NCI-H226 (cell line): ENCODE measurements at places on chromosomes 6 and 20.

DNA sequence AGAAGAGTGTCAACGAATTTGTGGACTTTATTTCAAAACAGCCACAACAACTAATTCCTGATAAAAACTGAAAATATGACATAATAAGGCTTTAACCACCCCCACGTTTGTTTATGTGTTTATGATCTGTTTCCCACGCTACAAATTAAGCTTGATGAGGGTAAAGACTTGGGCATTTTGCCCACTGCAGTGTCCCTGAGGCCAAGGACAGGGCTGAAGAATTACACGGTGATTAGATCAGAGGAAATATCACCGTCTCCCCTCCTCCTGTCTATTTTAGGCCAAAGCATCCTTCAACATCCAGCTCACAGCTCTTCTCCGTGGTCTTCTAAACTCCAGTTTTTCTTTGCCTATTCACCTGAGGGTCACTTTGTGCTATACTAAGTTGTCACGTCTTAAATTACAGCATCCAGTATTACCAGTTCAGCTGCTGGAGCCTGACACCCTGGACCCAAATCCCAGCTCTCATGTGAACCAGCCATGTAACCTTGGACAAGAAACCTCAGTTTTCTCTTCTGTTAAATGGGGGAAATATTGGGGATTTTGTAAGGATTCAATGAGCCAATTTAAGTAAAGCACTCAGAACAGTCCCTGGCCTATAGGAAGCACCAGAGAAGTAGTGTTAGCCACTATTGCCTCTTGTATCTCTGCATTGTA, 15.2 kb upstream of the ARFGEF2 start:
- DNase-seq, result no peak

GRCh38 chr6:163543321-163543720, 128.8 kb downstream of the QKI start:
- no peak for DNase-seq

DNA sequence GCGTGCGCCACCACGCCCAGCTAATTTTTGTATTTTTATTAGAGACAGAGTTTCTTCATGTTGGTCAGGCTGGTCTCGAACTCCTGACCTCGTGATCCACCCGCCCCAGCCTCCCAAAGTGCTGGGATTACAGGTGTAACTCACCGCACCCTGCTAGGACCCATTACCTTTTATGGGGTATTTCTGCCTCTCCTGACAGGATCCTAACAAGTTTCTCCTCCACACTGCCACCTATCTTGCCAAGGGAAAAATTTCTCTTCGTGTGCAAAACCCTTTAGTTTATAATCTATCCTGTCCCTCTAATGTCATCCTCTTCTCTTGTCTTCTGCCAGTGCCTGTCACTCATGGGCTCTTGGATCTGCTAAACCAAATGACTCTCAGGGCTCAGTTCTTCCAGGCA, 1.9 kb downstream of the STMND1 start:
- DNase-seq, result no peak

- DNase-seq, result no peak
Observed at GRCh38 chr6:37646986-37647764, 50.5 kb downstream of the MDGA1 start.

DNA sequence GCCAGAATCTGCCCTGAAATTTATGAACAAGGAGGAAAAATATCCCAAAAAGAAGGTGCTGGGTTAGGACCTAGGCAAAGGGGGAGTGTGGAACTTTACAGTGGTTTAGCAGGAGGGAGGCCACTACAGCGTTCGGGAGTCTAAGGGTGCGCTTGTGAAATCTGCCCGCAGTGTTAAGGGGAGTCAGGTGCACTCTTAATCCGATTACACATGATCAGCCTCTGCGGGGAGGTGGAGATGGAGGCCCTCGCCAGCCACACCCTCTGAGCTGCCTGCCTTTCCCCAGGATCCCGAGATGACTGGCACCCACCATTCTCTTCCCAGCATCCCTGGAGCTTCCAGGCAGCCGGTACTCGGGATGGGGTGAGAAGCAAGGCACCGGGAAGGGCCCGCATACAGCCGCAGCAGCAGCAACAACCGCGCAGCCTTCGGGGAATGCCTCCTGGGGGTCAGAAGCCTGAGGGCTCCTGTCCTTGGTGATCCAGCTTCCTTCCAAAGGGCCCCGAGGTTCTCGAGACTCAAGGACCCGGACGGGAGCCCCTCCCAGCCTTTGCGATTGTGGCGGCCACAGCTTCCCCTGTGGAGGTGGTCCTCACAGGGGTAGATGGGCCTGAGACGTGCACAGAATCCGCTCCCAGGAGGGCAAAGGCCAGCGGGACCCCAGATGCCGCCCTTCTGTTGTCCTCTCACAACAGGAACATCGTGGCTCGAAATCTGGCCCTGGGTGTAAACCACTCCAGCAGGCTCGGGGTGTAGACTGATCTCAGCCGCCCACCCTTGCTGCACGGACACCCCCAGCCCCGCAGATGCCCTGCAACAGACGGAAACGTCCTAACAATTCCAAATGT, 57.3 kb upstream of the CST7 start:
- no peak for DNase-seq

DNA sequence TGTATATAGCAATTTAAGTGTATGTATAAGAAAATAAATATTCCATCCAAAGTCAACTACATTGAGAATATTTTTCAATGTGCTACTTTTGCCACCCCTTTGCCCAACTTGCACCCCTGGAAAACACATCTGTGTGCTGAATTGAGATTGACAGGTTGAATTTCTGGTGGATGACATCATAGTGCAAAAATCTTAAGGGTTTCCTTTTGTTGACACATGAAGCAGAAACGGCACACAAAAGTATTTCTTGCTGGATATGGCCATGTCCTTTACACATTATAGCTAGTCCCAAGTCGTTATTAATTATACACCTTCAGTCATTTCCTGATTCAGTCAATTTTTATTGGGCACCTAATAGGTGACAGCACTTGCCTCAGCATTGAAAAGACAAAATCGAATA, 188.7 kb upstream of the FBXL4 start:
- DNase-seq, result no peak

DNA sequence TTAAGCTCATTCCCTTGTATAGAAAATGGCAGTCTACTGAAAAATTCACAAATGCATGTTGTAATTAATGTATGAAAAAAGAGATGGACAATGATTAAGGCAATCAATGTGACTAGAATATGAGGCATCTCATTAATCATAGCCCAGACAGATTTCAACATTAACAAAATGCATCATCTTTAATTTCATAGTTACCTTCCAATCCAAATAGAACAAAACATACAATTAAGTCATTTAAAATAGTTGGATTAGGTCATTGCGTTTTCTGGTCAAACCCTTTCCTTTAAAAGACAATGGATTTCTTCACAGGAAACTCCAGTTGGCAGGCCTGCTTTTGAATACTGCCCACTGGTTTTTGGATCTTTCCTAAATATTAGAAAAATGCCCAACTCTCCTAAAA, 203.9 kb downstream of the HAO1 start:
- no peak for DNase-seq

GRCh38 chr6:88157106-88157505, 9.0 kb downstream of the CNR1 start:
- DNase-seq, result no peak

DNA sequence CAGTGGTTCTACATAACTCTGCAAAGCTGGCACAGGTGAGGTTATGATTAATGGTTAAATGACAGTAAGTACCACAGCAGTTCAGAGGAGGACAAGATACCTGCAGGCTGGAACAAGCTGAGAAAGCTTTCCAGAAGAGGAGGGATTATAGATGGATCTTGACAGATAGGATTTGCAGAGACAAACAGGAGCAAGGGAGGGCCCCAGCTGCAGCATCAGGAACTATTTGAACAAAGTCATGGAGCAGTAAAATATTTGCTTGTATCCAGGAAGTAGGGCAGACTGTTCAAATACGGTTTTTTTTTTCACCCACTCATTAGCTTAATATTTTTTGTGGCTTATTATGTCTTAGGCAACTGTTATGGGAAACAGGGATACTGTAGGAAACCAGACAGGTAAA, 144.4 kb upstream of the MAN1A1 start:
- no peak for DNase-seq

DNA sequence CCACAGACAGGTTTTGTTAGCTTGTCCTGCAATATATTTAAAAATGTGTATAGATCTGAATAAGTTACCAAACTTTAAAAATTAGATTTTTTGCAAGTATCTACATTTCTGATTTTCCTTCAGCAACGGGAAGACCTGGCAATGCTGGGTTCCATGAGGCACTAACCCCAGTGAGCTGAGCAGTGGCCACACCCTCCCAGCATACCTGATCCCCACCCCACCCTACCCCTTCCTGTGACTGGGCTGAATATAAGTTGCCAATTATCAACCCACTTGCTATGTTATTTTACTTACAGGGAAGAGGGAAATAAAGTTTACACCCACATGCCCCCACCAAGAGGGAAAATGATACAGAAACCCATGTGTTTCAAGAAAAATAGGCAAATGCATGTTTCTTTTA, 70.3 kb upstream of the RALGAPA2 start:
- DNase-seq, result no peak

- DNase-seq, result no peak
Observed at GRCh38 chr20:63281742-63282665, 9.4 kb downstream of the ARFGAP1 start.

DNA sequence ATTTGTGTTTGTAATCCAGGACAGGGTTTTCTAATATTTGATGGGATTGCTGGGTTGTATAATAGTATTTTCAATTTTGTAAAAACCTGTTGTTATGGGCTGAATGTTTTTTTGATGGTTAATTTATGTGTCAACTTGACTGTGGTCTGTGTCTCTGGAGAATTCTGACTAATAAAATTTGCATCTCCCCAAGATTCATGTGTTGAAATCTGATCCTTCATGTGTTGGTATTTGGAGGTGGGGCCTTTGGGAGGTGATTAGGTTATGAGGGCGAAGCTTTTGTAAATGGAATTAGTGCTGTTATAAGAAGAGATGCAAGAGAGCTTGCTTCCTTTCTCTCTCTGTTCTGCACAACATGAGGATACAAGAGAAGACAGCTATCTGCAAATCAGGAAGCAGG, 48.7 kb upstream of the SAMD5 start:
- no peak for DNase-seq

- DNase-seq, result no peak
Observed at GRCh38 chr6:159691963-159692287, 1.1 kb downstream of the SOD2 start.

DNA sequence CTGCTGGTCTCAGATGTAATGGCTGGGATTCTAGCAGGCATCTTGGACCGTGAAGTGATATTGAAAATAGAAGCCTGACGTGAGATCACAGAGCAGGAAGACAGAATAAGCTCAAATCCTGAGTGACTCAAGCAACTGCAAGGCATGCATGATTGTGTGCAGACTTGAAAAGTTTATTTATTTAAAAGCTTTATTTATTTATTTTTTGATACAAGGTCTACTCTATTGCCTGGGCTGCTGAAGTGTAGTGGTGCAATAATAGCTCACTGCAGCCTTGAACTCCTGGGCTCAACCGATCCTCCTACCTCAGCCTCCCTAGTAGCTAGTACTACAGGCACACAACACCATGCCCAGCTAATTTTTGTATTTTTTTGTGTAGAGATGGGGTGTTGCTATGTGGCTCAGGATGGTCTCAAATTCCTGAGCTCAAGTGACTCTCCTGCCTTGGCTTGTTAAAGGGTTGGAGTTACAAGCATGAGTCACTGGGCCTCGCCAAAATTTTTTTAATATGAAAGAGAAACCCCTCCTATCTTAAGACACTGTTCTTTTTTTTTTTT, 40.1 kb upstream of the RNF144B start:
- DNase-seq, result no peak

GRCh38 chr6:38846844-38847243, 131.7 kb downstream of the DNAH8 start:
- no peak for DNase-seq

DNA sequence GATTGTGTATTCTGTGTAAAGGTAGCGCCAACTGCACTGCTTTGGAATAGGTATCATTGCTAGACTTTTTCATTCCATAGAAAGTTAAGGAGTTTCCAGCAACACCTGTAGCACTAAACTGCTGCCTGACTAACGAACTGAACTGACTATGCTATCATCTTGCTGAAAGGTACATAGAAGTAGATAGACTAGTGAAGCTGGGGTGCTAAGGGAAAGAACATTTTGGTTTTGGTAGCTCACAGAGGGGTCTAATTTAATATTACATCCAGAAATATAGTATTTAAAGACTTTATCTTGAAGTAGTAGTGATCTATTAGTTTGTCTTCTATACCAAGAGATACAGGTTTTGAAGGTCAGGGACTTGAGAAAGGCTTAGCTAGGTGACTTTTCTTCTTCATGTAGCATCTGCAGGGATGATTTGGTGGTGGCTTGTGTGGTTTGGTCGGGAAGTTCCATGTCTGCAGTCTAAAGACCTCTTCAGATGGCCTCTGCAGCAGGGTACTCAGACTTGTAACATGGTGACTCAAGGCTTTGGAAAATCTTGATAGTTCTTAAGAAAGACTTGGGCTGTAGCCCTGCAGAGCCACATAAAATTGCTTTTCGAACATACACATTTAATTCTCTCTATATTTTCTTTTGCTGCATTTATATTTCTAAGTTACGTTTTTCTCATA, 10.2 kb downstream of the SENP6 start:
- no peak for DNase-seq

DNA sequence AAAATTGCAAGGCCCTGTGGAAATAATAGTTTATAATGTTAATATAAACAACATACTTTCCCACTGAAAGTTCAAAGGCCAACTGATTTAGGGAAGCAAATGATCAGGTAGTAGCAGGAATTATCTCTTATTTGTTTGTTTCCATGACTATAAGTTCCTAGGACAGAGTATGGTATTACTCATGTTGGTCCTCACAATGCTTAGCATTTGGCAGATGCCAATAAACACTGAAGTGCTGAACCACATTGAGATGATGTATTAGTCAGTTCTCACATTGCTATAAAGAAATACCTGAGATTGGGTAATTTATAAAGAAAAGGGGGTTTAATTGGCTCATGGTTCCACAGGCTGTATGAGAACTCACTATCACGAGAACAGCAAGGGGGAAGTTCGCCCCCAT, 129.6 kb upstream of the NUP153 start:
- no peak for DNase-seq

DNA sequence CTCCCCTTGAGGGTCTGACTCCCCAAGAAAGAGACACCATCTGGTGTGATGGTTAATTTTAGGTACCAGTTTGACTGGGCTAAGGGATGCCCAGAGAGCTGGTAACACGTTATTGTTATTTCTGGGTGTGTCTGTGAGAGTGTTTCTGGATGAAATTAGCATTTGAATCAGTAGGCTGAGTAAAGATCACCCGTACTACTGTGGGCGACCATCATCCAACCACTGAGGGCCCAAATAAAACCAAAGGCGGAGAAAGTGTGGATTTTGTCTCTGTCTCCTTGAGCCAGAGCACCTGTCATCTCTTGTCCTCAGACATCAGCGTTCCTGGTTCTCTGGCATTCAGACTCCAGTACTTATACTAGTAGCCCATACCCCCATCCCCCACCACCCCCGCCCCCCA, 7.9 kb upstream of the CNKSR3 start:
- DNase-seq, result no peak
